ENCODE measurements at places on chromosomes 1 and 21. TPM values are rescaled to one million over a fixed set of nuclear protein-coding genes. Genes with fewer than 3 reads are reported as not detected.

OVAAL gene
- total RNA-seq = not detected

OR2AK2 gene
- 3.0 TPM for total RNA-seq

GBP2 gene
- 0.54 TPM for total RNA-seq

AMY2A gene
- 0.36 TPM for total RNA-seq

CALML6 gene
- total RNA-seq = 0.18 TPM

TRIM17 gene
- total RNA-seq = 4.0 TPM

XCL2 gene
- not detected for total RNA-seq

MROH7 gene
- total RNA-seq = 2.6 TPM

TPTE gene
- total RNA-seq = not detected

ELAVL4 gene
- 78.6 TPM for total RNA-seq

TDRD10 gene
- total RNA-seq = 0.82 TPM

DNA sequence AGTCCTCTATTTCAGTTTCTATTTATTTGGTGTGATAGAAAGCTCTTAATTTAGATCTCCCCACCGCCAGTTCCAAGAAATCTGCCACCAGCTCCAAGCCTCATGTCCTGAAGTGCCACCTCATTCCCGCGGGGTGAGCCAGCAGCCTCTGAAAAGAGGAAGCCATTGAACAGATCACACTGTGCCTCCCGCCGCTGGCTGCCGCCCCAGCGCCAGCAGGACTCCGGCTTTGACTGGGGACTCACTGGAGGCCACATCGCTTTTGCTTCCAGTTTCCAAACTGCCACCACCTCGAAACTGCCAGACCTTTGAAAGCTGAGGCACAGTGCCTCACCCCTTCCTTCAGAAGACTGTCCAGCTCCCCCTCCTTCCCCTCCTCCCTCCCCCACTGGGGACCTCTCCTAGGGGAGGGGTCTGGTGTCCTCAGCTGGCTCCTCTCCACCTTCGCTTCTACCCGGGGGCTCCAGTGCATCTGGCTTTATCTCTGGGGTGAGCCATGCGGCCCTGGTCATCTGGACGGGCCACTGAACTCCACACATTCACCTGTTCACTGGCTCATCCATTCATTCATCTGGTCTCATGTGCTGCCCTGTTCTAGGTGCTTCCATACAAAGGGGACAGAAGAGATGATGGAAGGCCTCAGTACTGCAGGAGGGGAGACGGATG, 58.9 kb downstream of the VPS26C start:
- DNase-seq = peak; percentile 74

GRCh38 chr1:107474877-107475612, 334.2 kb downstream of the NTNG1 start:
- no peak for DNase-seq

GRCh38 chr1:247360991-247361731, 29.5 kb upstream of the ZNF496 start:
- DNase-seq = no peak

DNA sequence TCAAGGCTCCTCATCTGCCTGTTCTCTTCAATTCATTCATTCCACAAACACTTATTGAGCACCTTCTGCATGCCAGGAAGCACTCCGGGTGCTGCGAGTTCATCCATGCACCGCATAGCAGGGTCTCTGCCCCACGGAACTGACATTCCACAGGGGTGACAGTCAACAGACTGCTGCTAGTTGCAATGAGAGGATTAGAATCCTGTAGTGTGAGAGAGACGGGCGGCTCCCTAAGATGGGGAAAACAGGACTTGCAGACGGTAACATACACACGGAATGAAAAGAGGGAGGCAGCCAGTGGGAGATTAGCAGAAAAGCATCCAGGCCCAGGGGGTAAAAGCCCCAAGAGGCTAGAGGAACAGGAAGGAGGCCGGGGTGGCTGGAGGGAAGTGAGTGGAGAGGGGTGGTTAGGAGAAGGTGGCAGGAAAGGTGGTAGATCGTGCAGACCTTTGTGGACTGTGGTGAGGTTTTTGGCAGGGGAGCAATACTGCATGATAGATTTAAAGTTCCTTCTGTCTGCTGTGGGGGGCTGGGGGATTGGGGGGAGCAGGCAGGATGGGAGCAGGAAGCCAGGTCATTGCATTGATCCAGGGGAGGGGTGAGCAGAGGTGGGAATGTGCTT, 6.6 kb downstream of the TNFRSF8 start:
- DNase-seq = no peak

- DNase-seq = peak; percentile 94
Observed at GRCh38 chr1:54052934-54053744, at the start of the genes TCEANC2 and TMEM59. TCEANC2 (plus strand) TSS chr1:54053608; CDS start chr1:54054423, 815 bp downstream. TMEM59 (minus strand) TSS chr1:54053204; CDS start chr1:54053188, 16 bp downstream.

GRCh38 chr21:32413015-32413504, 554 bp downstream of the EVA1C start:
- DNase-seq = no peak

DNA sequence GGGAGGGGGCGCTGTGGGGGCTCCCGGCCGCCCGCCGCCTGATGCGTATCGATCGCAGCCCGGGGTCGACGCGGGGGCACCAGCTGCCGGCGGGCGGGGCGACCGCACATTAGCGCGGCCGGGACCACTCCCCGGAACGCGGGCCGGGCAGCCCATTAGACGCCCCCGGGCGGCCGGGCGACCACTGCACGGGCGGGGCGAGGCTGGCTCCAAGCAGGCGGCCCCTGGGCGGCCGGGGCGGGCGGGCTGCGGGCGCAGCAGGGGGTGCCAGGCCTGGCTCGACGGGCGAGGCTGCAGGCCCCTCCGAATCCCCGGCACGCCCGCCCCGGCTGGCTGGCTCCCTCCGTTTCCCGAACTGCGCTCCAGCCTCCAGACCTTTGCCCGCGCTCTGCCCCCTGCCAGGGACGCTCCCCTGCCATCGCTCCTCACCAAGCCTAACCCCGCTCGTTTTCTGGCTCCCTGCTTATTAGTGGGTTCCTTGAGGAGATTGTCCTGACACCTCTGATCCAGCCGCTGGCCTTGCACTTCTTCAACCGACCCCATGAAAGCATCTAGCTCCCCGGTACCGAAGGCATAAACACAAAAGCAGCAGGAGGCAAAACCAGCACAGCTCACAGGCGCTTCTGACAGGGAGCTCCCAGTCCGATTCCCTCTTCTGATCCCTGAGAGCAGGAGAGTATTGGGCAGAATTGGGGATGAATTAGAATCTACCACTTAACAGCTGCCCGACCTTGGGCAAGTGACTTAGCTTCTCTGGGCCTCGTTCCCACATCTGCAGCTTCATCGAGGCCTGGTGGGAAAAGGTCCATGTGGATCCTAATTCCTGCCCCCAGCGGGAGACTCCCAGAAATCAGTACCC, 92.6 kb upstream of the CASZ1 start:
- no peak for DNase-seq

DNA sequence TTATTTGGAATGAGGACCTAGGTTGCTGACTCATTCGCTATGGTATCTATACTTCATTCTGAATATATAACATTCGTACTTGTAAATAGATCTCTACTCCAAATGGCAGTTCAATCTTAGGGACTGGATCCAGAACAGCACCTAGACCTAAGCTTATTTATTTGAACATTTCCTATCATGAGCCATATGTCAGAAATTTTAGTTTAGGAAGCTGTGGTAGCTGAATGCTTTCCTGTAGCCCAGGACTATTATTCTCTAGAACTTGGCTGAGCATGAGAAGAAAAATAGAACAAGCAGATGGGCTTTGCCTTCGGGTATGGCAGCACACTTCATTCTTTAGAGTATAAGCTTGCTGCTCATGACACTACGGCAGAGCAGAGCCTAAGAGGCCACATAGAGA, 1114.4 kb upstream of the B3GALT2 start:
- no peak for DNase-seq

DNA sequence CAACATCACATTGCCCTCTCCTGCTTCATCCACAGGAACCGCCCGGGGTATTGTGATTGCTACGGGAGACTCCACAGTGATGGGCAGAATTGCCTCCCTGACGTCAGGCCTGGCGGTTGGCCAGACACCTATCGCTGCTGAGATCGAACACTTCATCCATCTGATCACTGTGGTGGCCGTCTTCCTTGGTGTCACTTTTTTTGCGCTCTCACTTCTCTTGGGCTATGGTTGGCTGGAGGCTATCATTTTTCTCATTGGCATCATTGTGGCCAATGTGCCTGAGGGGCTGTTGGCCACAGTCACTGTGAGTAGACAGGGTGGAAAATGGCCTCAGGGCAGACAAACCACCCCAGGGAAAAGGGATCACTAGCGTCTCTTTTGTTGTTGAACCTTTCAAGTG, 12.7 kb downstream of the ATP1A4 start:
- DNase-seq = no peak

GRCh38 chr1:95021805-95022643, 50.7 kb downstream of the ALG14 start:
- DNase-seq = peak; percentile 53

DNA sequence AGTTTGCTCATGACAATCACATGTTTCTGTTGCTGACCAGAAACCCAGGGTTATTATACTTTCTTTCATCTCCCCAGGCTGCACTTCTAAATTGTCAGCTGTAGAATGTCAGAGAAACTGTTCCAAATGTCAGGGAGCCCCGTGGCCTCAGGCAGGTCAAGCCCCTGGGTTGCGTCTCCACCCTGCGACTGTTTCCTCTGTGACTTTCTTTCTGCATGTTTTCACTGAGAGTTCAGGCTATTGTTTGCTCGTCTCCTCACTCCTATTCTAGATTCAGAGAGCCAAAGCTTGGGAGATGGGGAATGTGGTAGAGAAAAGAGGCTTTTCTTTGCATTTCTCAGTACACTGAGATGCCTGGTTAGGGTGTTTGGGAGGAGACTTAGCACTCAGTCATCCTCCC, 97.4 kb downstream of the CENPF start:
- no peak for DNase-seq

DNA sequence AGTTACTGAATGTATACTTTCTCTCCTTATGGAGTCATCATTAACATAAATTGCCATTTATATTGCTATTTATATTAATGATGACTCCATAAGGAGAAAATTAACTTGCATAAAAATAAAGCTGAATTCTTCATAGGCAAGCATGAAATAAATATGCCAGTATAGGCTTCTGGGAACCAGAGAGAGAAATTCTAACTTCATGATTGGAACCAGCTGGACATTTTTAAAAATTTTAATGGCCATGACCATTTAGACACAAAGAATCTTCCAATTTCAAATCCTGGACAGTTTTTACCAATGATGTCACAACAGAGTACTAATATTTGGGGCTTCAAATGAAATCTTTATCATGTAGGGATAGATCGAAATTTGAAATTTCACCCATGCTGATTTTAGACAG, 268.7 kb downstream of the PTGER3 start:
- no peak for DNase-seq

GRCh38 chr1:40798366-40799281, 15.0 kb downstream of the KCNQ4 start:
- DNase-seq = no peak

DNA sequence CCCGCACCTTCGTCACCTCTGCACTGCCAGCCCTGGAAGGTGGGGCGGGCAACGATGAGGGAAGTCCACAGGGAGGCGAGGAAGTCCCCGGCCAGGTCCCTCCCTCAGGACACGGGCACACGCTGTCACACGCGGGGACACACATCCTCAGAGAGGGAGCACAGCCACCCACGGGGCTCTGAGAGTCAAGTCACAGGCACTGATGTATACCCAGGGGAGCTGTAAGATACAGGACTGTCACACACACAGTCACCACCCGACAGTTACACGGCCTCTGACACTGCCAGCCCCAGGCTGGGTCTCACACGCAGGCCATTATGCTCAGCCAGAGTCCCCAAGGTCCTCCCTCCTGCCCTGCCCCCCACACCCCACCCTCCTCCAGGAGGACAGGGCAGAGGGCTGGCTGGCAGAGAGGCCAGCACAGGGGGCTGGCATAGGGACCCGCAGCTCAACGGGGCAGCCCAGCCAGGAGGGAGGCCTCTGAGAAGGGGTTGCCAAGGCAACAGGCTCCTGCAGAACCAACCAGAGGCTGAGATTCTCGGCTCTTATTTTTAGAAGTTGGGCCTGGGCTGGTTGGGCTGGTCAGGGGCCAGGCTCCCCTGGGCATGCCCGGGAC, 17.7 kb upstream of the ADGRB2 start:
- DNase-seq = peak; percentile 76

- no peak for DNase-seq
Observed at GRCh38 chr1:63148825-63149645, 173.3 kb upstream of the FOXD3 start.

GRCh38 chr1:64895500-64895899, 70.8 kb downstream of the JAK1 start:
- no peak for DNase-seq

- DNase-seq = no peak
Observed at GRCh38 chr1:54798206-54798605, 2.9 kb downstream of the TTC22 start.

GRCh38 chr1:225318706-225319575, 108.9 kb downstream of the LBR start:
- DNase-seq = peak; percentile 20

DNA sequence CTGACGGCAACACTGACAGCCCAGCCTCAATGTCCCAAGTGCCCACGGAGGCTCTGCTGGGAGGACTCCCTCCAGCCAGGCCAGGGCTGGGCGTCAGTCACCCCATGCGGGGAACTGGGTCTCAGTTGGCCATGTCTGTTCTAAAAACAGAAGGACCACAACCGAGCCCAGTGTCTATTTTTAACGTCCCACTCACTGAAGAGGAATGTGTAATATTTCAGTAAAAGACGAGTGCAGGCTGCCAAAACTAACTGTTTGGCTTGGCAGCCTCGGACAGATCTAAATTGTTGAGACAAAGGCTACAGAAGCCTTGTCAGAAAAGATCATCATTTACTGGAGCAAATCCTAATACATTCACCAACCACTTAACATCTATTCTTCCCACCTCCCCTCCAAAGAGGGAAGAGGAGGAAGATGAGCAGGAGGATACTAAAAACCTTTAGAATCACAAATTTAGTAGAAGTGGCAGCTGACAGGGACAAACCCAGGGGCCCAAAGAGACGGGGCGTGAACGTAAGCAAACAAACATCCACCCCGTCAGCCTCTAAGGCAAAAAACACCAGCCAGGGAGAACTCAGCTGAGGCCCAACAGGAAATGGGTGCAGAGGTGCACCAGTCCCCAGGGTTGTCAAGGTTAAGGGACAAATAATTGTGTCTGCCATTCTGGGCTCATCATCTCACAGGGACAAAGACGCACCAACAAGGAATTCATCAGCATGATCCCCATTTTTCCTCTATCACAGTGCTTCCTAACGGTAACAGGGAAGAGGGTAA, 18.7 kb downstream of the C1orf198 start:
- DNase-seq = peak; percentile 32

DNA sequence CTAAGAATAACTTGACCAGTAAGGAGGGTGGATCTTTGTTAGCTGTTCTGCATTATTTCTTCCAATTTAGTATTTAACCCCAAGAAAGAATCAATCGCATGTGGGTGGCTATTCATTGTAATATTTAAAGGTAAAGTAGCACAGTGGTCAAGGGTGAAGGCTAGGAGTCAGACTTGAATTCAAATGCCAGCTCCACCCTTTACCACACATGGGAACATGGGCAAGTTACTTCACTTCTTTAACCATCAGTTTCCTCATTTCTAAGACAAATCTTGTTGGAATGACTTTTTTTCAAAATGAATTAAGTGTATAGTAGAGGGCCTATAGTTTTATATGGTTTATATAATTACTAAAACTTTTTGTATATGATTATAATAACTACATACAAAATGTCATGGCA, 71.3 kb upstream of the S1PR1 start:
- DNase-seq = no peak

DNA sequence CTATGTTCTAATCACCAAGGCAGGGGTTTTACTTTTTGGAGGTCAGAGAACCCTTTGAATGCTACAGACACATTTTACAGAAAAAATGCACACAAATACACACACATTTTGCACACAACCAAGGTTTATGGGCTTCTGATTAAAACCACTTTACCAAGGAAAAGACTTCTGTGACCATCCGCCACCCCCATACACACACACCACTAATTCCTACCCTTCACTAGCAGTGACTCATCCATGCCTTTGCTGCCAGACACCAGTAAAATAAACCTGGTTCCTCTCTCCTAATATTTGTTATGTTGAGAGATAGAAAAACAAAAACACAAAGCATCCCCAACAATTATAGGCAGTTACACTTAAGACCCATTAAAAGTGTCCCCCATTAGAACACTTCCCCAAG, 12.9 kb downstream of the PIGM start:
- DNase-seq = no peak

Data from cerebellum (tissue), 4 donors.